Effector memory CD4-positive, alpha-beta T cell (primary cell): ENCODE measurements at places on chromosomes 2 and 18.

GRCh38 chr18:33804258-33804657 is 226.2 kb downstream of the ASXL3 start:
- DNase-seq: no peak

DNA sequence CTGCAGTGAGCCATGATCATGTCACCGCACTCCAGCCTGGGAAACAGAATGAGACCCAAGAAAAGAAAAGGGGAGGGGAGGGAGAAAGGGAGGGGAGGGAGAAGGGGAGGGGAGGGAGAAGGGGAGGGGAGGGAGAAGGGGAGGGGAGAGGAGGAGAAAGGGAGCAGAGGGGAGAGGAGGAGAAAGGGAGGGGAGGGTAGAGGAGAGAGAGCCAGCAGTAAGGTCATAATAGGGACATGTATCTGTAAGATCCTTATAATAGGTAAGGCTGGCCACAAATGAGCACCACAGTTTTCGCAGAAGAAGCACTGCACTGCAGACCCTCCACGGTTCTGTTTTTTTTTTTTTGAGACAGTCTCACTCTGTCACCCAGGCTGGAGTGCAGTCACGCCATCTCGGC is 62.6 kb downstream of the STPG4 start:
- no peak for DNase-seq

DNA sequence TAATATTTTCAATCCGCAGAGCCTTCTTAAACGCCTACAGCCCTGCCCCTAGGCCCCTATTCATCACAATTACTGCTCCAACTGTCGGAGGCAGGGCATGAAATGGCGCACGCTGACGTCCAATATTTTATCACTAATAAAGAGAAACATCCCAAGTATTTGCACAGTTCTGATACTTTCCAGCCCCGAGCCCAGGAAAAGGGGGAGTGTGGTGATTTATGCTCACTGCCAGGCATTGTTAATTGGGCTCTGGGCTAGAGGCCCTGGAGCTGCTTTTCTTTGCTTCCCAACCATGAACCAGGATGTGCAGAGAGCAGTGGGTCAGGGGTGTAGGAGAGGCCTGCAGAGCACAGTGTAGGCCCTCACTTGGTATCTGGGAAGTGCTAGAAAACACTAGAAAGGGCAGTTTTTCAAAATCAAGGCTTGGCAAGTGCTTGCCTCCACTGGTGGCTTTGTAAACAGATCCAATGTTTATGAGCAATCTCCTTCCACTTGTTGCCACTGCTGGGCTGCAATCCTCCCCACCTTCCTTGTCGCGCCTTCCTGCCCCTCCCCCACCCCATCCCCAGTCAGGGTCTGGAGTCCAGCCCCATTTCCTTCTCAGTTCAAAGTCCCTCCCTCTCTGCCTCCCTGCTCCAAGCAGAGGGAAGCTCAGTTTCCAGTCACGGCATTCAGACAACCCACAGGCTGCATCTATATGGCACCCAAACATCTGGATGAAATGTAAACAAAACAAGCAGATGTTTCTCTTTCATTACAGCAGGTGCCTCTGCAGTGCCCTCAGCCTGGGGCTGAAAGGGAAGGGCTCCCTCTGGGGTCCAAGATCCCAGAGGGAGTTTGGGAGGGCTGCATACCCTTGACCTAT is 83.9 kb upstream of the PKDCC start:
- no peak for DNase-seq

DNA sequence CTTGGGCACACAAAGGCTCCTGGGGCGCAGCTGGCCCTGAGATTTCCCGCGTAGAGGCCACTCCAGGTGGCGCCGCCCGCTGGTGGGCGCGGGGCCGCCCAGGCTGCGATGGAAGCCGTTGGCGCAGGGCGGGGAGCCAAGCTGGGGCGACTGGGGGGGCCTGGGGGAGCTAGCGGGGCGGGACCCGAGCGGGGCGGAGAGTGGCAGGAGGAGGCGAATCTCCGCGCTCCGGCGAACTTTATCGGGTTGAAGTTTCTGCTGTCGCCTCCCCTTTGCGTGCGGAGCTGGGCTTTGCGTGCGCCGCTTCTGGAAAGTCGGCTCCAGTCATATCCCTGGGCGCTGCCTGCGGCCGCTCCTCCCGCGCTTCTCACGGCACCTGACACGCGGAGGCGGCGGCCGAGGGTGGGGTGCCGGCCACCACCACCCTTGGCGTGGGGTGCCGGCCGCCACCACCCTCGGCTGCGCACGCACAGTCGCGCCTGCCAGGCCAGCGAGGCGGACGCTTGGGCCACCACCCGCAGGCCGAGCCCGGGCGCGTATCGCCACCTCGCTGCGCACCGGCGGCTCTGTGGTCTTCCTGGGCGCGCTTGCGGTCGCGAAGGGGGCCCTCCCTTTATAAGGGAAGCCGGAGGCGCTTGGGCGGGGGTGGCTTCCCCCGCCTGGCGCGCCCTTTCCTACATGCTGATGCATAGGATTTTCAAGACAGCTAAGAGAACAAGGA is 919 bp upstream of the CYP1B1 start:
- no peak for DNase-seq

DNA sequence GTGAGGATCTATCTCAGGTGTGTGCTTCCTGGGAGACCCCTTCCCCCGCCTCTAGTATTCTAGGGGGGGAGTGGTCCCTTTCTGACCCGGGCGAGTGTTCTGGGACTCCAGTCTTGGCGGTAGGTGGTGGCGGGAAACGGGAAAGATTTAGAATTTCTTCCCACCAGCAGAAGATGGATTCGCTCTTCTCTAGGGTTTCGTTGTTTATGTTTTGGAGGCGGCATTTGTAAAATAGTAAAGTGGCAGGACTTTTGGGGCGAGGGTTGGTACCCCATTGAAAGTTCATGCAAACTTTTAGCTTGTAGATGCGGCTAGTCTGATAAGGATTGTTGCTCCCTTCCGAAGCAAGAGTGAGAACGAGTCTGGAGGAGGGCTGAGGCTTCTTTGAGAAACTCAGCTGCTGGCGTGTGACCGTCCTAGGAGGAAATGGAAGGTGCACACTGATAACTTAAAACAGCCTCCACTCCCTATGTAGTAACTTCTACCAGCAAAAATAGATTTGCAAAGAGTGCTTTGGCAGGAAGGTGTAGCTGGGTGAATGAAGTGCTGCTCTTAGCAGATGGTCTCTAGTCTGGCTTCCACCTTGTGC is 412 bp downstream of the GPD2 start:
- no peak for DNase-seq

DNA sequence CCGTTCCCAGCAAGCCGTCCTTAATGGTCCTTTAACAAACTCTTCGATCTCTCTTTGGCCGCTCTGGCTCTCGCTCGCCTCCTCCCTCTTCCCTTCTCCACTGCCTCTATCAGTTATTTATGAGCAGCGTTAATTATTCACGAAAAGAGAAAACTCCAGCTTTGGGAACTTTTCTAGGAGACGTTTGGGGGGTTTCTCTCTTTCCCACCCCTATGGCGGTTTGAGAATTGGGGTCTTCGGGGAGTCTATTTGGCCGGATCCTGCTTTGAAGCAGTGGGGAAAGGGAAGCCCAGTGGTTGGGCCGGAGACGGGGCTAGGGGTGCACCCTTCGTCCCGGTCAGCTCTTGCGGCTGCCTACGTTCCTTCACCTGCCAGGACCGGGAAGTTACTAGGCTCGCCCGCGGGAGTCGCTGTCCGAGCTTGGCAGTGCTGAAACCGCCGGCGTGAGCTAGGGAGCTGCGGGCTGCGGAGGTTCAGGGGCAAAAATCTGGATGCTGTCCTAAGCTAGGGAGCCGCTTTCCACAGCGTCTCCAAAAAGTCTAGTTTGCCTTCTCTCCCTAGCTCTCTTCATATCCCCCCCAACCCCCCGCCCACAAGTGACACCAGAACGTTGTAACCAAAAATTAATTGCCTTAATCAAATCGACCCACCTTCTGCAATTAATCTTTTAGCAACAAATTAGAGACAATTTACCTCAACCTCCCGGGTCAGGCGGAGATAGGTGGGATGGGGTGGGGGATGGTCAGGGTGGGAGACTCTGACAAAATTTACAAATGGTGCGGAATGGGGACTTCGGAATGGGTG is 8.9 kb upstream of the SKOR2 start:
- DNase-seq: no peak

GRCh38 chr2:202599105-202599504 is 35.7 kb upstream of the FAM117B start:
- no peak for DNase-seq

DNA sequence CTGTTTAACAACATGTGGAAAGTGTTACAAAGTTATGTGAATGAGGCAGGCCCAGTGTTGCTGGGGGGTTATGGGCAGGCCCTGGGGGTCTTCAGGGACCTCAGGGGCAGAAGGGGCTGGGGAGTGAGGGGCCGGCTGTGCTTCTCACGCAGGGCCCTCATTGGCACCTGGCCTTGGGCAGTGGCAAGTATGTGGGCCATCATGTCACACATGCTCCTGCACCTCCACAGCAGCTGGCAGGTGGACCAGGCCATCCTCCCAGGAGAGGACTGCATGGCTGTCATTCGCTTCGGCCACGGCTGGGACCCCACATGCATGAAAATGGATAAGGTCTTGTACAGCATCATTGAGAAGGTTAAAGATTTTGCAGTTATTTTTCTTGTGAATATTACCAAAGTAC is 47.4 kb downstream of the ZNF385B start:
- DNase-seq: no peak

DNA sequence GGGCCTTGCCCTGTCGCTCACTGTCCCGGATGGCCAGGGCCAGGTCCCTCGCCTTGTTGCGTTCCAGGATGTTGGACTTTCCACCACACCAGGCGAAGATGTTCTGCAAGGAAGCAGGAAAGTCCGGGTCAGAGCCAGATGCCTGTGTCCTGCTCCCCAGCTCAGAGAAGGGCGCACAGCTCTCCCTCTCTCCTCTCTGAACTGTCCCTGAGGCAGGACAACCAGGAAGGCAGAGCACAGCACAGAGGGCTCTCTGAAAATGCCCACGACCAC is 11.0 kb downstream of the CAPG start:
- no peak for DNase-seq

GRCh38 chr2:163692611-163693482 is 43.0 kb downstream of the FIGN start:
- DNase-seq: no peak

DNA sequence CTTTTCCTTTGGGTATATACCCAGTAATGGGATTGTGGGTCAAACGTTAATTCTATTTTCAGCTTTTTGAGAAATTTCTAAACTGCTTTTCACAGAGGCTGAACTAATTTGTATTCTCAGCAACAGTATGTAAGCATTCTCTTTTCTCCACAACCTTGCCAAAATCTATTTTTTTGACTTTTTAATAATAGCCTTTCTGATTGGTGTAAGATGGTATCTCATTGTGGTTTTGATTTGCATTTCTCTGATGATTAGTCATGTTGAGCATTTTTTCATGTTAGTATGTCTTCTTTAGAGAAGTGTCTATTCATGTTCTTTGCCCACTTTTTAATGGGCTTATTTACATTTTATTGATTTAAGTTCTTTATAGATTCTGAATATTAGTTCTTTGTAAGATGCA is 145.5 kb downstream of the TRABD2A start:
- no peak for DNase-seq

DNA sequence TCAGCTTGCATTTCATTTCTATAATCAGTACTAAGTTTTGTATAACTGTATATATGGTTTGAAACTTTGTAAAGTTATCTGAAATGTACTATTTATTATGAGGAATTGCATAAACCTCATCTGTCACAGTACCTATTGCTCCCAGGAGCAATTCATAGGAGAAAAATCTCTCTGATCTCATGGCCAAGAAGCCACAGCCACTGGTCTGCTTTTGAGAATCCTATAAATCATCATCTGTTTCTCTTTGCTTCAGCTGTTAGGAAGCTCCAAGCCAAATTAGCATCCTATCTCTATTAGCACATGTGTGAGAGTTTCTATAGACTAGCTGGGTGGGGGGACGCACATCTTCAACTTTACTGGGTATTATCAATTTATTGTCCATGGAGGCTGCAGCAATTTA is 210.3 kb downstream of the CYP26B1 start:
- no peak for DNase-seq

GRCh38 chr2:11009891-11010290 is 98.2 kb downstream of the KCNF1 start:
- no peak for DNase-seq

DNA sequence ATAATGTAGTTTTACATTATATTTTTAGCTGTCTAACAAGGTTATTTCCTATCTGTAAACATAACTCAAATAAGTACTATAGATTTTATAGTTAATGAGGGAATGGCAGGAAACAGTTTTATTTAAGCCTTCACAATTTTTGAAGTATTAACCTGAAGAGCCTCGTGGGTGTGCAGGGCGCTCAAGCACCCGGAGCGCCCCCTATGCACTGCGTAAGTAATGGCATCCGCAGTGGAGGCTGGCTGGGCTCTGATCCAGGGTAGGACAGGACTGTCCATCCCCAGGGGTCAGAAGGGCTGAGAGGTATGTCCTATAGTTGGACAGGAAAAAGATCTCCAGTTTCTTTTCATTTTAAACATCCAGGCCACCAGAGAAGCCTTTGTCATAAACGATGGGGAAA is 8.2 kb upstream of the GBX2 start:
- no peak for DNase-seq

DNA sequence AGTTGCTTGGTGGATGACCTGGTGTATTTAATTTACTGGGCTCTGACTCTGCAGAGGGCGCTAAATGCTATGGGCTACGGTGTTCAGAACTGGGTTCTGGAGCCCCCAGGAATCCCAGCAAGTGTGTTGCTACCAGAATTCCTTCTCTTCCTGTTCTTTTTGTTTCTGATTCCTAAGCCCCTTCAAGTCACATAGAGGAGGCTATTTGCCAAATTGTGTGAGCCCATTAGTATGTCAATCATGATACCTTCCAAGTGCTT is 358.2 kb upstream of the SPRED2 start:
- no peak for DNase-seq

DNA sequence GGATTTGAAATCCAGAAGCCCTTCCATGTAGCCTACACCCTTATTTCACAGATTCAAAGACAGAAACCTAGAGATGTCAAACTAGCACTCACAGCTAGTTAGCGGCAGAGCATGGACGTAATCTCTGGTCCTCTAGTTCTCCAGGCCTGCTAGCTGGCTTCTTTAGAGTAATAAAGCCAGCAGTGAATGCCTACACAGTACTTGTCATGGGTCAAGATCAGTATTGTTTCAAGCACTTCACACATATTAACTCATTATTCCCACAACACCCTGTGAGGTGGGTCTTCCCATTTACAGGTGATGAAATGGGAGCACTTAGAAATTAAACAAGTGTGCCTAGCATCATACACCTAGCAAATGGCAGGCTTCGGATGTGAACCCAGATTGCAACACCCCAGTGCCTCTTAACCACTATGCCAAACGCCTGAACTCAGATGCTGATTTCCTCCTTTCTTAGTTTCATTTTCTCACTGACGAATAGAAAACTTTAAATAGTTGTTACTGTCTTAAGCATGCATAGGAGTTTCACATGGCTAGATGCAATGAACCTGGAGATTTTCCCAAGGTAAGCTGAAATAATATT is 14.5 kb upstream of the ZBTB14 start:
- DNase-seq: no peak

- DNase-seq: no peak
Observed at GRCh38 chr2:23386339-23387220, 1.6 kb downstream of the KLHL29 start.
